SJSA1 (cell line): ENCODE measurements at places on chromosomes 12 and 14. TPM values are rescaled to one million over a fixed set of nuclear protein-coding genes. Genes with fewer than 3 reads are reported as not detected.

CLEC4C gene
- total RNA-seq = not detected in 2 replicates

USP5 gene
- 121 and 150 TPM in 2 replicates for total RNA-seq

PSME1 gene
- 168 and 199 TPM in 2 replicates for total RNA-seq

TSHR gene
- not detected in 2 replicates for total RNA-seq

KRT6C gene
- total RNA-seq = not detected in 2 replicates

GPR84 gene
- total RNA-seq = not detected in 2 replicates

FBXL14 gene
- total RNA-seq = 8.1 and 16.1 TPM in 2 replicates

MYL2 gene
- not detected in 2 replicates for total RNA-seq

TAS2R9 gene
- total RNA-seq = not detected in 2 replicates

CDKN1B gene
- 42.8 and 44.8 TPM in 2 replicates for total RNA-seq

CLEC4A gene
- total RNA-seq = 0.16 TPM in 1 of 2 replicates, not detected in the other

SSPN gene
- 35.6 and 37.1 TPM in 2 replicates for total RNA-seq

CLEC1A gene
- not detected in 2 replicates for total RNA-seq

PTPRB gene
- total RNA-seq = 3.0 and 4.5 TPM in 2 replicates

DNAI7 gene
- total RNA-seq = 0.88 and 1.2 TPM in 2 replicates

ENDOU gene
- not detected in 2 replicates for total RNA-seq

BMAL2 gene
- total RNA-seq = 39.5 and 47.8 TPM in 2 replicates
